ENCODE measurements at places on chromosomes 2 and 18.

DNA sequence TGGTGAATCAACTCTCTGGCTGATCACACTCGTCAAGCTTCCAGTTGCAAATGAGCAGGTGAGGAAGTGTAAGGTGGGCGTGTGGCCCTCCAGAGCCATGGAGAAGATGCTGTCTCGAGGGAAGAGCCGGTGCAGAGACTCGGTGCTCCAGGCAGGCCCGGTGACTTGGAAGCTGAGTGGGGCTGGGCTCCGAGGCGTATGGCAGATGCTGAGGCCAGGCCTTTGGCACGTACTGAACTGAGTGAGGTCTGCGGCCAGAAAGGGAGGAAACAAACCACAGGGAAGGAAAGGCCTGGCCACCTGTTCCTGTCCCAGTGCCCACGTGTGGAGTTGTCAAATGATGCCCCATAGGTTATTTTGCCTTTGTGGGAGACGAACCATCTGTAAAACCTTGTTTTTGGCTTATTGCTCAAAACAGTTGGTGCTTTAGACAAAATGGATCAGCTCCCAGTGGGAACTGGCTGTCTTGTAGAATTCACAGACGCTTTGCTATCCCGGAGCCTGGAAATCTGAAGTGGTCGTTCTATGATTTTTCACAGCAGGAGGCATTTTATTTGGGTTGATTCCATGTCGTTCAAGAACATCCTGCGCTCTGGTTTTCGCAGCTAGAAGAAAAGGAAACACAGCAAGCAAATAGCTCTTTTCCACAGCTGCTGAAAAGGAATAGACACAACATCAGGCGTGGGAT is 117.5 kb upstream of the TMEM18 start:
- DNase-seq, result no peak

GRCh38 chr18:32310101-32310500 is 120.3 kb downstream of the MEP1B start:
- DNase-seq, result no peak

DNA sequence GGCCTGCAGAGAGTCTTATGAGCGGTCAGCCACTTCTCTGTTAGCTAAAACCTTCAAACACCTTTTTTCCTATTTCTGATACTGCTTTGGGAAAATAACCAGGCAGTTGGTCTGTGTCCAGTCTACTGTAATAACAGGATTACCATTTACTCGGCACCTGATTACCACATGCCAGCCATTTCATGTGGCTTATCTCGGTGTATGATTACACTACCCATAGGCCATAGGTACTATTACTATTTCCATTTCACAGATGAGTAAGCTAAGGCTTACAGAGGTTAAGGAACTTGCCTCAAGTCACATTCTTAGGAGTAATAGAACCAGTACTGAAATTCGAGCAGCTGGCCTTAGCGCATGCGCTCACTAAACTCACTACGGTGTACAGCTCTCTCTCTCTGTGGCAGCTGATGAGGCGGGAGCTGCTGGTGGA is 147.2 kb upstream of the L3MBTL4 start:
- no peak for DNase-seq

GRCh38 chr2:42713920-42714319 is 50.0 kb downstream of the OXER1 start:
- DNase-seq, result no peak

DNA sequence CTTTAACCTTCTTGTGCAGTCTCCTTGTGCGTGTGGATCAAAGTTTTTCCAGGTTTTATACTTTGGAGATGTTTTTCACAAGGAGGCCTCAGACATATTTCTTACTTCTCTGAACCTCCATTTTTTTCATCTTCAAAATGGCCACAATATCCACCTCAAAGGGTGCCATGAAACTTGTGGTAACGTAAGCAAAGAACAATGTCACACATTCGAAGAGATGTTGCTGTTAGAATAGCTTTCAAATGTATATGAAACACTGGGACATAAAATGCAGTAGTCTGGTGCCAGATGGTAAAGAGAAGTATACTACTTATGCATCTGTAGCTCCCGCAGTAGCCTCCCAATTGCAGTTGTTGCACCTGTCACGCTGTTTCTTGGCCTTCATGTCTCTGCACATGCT is 2.6 kb upstream of the KRCC1 start:
- DNase-seq, result no peak
